ENCODE measurements at places on chromosomes 1 and 21. TPM values are rescaled to one million over a fixed set of nuclear protein-coding genes. Genes with fewer than 3 reads are reported as not detected.

GRCh38 chr1:75074831-75075395 lies 59.3 kb upstream of the LHX8 start:
- H3K27ac ChIP-seq: no peak overlapping the region
- no peaks in the 10 kb centered on the region for H3K36me3 ChIP-seq
- H3K4me3 ChIP-seq: no peak overlapping the region
- no peaks in the 10 kb centered on the region for H3K4me1 ChIP-seq
- H3K27me3 ChIP-seq: no peaks in the 10 kb centered on the region

- H3K27me3 ChIP-seq: peaks cover 55% of the 10 kb centered on the region
- DNase-seq: no peak
- H3K27ac ChIP-seq: no peak overlapping the region
- H3K36me3 ChIP-seq: no peaks in the 10 kb centered on the region
- peaks cover 10% of the 10 kb centered on the region for H3K4me1 ChIP-seq
Measured at GRCh38 chr1:8026976-8027747, 1.1 kb upstream of the ERRFI1 start.

GRCh38 chr1:184622136-184622823 lies 132.4 kb downstream of the EDEM3 start:
- no peak overlapping the region for H3K4me3 ChIP-seq
- no peaks in the 10 kb centered on the region for H3K4me1 ChIP-seq

- DNase-seq: no peak
- no peak overlapping the region for H3K4me3 ChIP-seq
- H3K27me3 ChIP-seq: no peaks in the 10 kb centered on the region
- peaks cover 5% of the 10 kb centered on the region for H3K36me3 ChIP-seq
- H3K27ac ChIP-seq: no peak overlapping the region
Measured at GRCh38 chr1:8687538-8687937, 129.9 kb downstream of the RERE start.

ANGPTL3 gene
- total RNA-seq: not detected

All from activated CD8-positive, alpha-beta memory T cell treated with anti-CD3 and anti-CD28 coated beads, Interleukin-2, amount 10 ng/mL, durations not matched to agents 7 days and 5 days (primary cell).